ENCODE measurements at places on chromosomes 5 and 9.

DNA sequence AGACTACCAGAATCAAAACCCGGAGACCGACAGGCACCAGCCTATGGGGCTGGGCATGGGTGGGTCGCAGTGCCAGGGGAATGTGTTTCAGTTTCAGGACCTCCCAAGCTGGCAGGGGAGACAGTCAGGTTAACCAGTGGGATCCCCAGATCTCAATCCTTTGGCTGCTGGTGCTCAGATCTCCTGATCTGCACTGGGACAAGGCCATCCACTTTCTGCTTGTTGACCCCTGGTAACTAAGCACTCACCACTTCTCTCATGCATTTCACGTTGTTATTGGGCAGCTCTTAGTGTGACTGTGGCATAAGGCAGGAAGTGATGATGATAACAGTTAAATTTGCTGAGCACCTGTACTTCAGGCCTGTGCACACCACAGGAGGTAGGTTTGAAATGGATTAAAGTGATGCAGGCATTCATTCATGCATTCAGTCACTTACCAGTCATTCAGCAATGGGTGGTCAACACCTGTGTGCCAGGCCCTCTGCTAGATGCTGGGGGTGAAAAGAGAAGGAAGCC is 42.1 kb upstream of the STXBP1 start:
- DNase-seq = no peak

- no peak for DNase-seq
These were observed 217.2 kb upstream of the DAPK1 start for GRCh38 chr9:87280421-87280820.

DNA sequence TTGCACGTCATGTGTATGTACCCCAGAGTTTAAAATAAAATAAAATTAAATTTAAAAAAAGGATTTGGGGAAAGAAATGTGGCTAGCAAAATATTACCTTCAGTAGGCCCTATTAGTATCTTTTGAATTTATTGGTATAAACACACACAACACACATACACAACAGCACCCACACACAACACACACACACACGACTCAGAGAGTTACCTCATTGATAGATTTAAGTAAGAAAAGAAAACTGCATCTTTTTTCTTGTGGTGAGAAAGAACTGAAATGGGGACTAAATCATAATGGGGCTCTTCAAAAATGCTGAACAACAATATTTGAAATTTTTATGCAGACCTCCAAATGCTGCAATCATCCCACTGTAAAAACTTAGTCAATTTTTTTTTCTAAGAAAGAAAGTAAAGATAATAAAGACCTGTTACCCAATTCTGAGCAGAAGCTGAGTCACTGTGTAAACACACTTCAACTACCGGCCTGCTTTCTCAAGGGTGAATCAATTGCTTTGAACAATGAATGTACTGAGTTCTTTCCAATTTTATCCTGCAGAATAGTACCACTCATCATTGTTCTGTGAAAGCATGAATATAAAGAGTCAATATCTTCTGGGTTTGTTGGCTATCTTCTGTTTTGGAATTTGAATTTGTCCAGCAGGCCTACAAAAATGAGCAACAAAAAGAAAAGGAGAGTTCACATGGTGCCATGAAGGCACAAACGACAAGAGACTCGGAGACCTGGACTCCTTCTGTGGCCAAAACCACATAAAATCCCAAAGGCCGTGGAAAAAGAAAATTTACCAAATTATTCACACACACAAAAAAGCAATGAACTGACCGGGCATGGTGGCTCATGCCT is 57.9 kb upstream of the CCNG1 start:
- peak; percentile 57 for DNase-seq

- no peak for DNase-seq
These were observed 275.5 kb upstream of the TAS2R1 start for GRCh38 chr5:9905661-9906060.

- peak; percentile 21 for DNase-seq
These were observed 2.0 kb downstream of the HAVCR2 start for GRCh38 chr5:157106630-157107461.

GRCh38 chr9:73143711-73144328 is 7.8 kb upstream of the ANXA1 start:
- peak; percentile 77 for DNase-seq

DNA sequence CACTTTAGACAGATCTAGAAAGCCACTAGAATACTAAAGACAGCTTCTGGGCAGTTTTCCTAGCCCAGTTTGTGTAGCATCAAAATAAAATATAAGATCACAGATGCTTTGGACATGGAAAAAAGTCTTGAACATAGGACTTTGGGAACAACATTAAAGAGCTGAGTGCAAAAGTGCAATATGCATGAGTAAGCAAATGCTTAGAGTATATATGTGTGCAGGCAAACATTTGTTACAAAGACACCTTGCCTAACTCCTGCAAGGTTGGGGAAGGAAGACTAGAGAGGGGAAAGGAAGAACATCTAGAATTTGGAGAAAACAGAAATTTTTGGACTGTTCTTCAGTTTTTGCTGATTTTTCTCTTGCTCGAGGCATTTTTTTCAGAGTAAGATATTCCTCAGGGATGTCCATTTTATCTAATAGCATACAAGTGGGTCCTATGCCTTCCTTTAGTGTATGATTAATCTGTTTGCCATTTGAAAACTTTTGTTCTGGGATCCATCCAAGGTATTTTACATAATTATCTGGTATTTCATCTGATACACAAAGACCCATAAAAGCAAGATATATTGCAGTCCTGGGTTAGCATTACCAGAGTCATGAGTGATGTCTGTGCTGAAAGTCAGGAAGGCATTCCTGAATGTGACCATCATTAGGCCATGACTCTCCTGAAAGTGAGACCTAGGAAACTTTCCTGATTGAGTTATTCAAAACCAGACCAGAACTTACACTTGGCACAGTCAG is 142.0 kb upstream of the RGMB start:
- no peak for DNase-seq
